ENCODE measurements at places on chromosomes 2 and 18. TPM values are rescaled to one million over a fixed set of nuclear protein-coding genes. Genes with fewer than 3 reads are reported as not detected.

DNA sequence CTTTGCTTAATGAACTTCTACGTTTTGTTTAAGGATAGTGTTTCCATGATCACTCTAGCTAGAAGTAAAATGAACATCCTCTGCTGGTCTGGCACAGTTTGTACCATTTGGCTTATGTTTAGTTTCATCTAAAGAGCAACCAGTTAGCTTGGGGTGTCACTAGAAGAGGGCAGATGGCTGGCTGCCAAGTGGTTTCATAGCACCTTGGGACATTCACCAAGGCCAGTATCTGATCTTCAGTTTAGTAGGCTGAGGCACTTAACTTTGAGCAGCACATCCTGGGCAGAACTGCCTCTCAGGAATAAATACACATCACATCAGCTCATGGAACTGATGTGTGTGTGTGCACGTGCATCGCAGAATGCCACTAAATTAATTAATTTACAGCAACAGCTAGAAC lies 68.4 kb downstream of the NXPH2 start:
- no peaks in the 10 kb centered on the region for H3K36me3 ChIP-seq
- H3K27me3 ChIP-seq = peaks cover 2% of the 10 kb centered on the region
- no peak overlapping the region for H3K4me3 ChIP-seq
- H3K27ac ChIP-seq = no peak overlapping the region

- peak; percentile 43 for DNase-seq
- no peak overlapping the region for H3K4me3 ChIP-seq
- H3K4me1 ChIP-seq = peaks cover 21% of the 10 kb centered on the region
- peaks cover 6% of the 10 kb centered on the region for H3K36me3 ChIP-seq
- H3K27ac ChIP-seq = peak overlapping the region; percentile 15
Measured at GRCh38 chr2:28507796-28508764, 12.2 kb downstream of the PLB1 start.

GRCh38 chr2:3780477-3781402 lies 77.4 kb downstream of the DCDC2C start:
- H3K36me3 ChIP-seq = no peaks in the 10 kb centered on the region
- peak overlapping the region; percentile 60 for H3K27ac ChIP-seq
- peak; percentile 74 for DNase-seq
- H3K4me1 ChIP-seq = peaks cover 8% of the 10 kb centered on the region
- H3K4me3 ChIP-seq = peak overlapping the region; percentile 11

DNA sequence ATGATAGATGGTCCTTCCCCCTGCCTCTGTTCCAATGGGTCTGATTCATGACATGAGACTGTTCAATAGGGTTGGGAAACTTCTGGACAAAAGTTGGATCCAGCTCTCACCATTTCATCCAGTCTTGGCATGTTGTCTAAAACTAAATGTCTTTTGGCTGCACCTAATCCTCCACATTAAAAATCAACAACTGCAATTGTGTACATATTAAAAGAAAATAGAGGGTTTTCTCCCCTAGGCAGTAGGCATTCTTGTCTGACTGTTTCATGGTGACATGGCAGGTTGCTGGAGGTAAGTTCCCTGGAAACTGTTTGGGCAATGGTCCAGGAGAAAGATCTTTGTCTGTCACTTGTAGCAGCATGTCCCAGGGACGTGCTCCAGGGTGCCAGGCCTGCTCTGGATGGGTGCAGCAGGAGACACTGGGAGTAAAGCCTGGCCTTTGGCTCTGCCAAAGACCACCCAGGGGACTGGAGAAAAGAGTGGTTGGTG lies 135.8 kb downstream of the TCF4 start:
- no peak for DNase-seq
- no peaks in the 10 kb centered on the region for H3K36me3 ChIP-seq
- H3K27me3 ChIP-seq = no peaks in the 10 kb centered on the region
- H3K27ac ChIP-seq = no peak overlapping the region

- no peak for DNase-seq
- H3K27ac ChIP-seq = no peak overlapping the region
- no peak overlapping the region for H3K4me3 ChIP-seq
- peaks cover 6% of the 10 kb centered on the region for H3K36me3 ChIP-seq
- H3K4me1 ChIP-seq = peaks cover 24% of the 10 kb centered on the region
Measured at GRCh38 chr2:168593713-168594112, 137.6 kb downstream of the CERS6 start.

- no peak for DNase-seq
- no peak overlapping the region for H3K27ac ChIP-seq
- no peaks in the 10 kb centered on the region for H3K36me3 ChIP-seq
Measured at GRCh38 chr18:3794537-3795348, 344.8 kb downstream of the TGIF1 start.

GRCh38 chr18:40407909-40408308 lies 1547.1 kb upstream of the PIK3C3 start:
- no peak overlapping the region for H3K27ac ChIP-seq
- no peak overlapping the region for H3K4me3 ChIP-seq
- H3K36me3 ChIP-seq = no peaks in the 10 kb centered on the region
- no peaks in the 10 kb centered on the region for H3K4me1 ChIP-seq
- no peak for DNase-seq

GRCh38 chr18:25648716-25649260 lies 296.8 kb upstream of the ZNF521 start:
- no peak overlapping the region for H3K27ac ChIP-seq
- H3K27me3 ChIP-seq = no peaks in the 10 kb centered on the region

Gene ATP8B1
- total RNA-seq = not detected

GRCh38 chr2:35960596-35960995 lies 395.0 kb upstream of the CRIM1 start:
- no peak overlapping the region for H3K27ac ChIP-seq
- no peak overlapping the region for H3K4me3 ChIP-seq
- H3K4me1 ChIP-seq = no peaks in the 10 kb centered on the region
- no peak for DNase-seq

DNA sequence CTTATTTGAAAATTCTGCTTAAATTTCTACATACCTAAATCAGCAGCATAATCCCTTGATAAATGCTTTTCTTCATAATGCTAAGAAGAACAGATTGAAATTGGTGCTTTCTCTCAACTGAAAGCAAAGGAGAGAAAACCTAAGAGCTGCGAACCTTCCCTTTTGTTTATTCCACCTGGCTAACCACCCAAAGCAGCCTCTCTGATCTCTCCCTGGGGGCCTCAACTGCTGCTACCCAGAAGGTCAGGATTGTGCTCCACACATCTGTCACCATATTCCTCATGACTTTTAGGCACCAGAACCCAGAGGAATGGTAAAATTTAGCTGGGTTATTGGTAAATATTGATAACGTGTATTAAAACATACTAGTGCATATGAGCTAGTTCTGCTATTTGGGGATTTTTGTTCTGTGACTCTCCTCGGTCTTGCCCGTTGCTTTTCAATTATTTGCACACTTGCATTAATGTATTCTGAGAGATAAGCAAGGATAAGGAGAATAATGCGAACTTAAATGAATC lies 334.1 kb downstream of the RIT2 start:
- no peak overlapping the region for H3K4me3 ChIP-seq
- no peaks in the 10 kb centered on the region for H3K27me3 ChIP-seq
- no peaks in the 10 kb centered on the region for H3K36me3 ChIP-seq
- H3K27ac ChIP-seq = no peak overlapping the region
- no peaks in the 10 kb centered on the region for H3K4me1 ChIP-seq
- DNase-seq = no peak

Gene SLC4A3
- not detected for total RNA-seq

- H3K4me3 ChIP-seq = no peak overlapping the region
- peaks cover 4% of the 10 kb centered on the region for H3K27me3 ChIP-seq
- DNase-seq = no peak
- peaks cover 3% of the 10 kb centered on the region for H3K36me3 ChIP-seq
Measured at GRCh38 chr2:54429054-54429453, 27.1 kb upstream of the SPTBN1 start.

- no peaks in the 10 kb centered on the region for H3K27me3 ChIP-seq
- peaks cover 2% of the 10 kb centered on the region for H3K36me3 ChIP-seq
- no peak overlapping the region for H3K4me3 ChIP-seq
- no peak overlapping the region for H3K27ac ChIP-seq
- DNase-seq = no peak
- peaks cover 2% of the 10 kb centered on the region for H3K4me1 ChIP-seq
Measured at GRCh38 chr2:45680351-45680967, 29.0 kb downstream of the PRKCE start.
